ENCODE measurements at places on chromosomes 5 and 9. TPM values are rescaled to one million over a fixed set of nuclear protein-coding genes. Genes with fewer than 3 reads are reported as not detected.

The POU5F2 gene
- polyA plus RNA-seq, result 0.01 TPM

The CD72 gene
- polyA plus RNA-seq, result 0.64 TPM

The PCDHA13 gene
- polyA plus RNA-seq, result not detected

The OLFM1 gene
- 2.0 TPM for polyA plus RNA-seq

The IL13 gene
- polyA plus RNA-seq, result not detected

The QRFP gene
- not detected for polyA plus RNA-seq

The BRINP1 gene
- 0.06 TPM for polyA plus RNA-seq

The FAM114A2 gene
- 23.4 TPM for polyA plus RNA-seq

The IER5L gene
- 9.2 TPM for polyA plus RNA-seq

The BAG1 gene
- polyA plus RNA-seq, result 30.4 TPM

The CYLC2 gene
- polyA plus RNA-seq, result not detected

The LIX1 gene
- polyA plus RNA-seq, result not detected

The HMMR gene
- polyA plus RNA-seq, result 5.6 TPM

The ECSCR gene
- polyA plus RNA-seq, result 0.18 TPM

The ANAPC2 gene
- polyA plus RNA-seq, result 12.3 TPM

The GFPT2 gene
- polyA plus RNA-seq, result 6.1 TPM

The MARCOL gene
- polyA plus RNA-seq, result not detected

The PCDHB5 gene
- 0.60 TPM for polyA plus RNA-seq

The GFI1B gene
- polyA plus RNA-seq, result 0.02 TPM

The PCDHA1 gene
- polyA plus RNA-seq, result 0.12 TPM

The ACOT12 gene
- polyA plus RNA-seq, result 1.1 TPM

The CDH6 gene
- polyA plus RNA-seq, result 45.4 TPM

The IL4 gene
- polyA plus RNA-seq, result not detected

The ANKRD34B gene
- polyA plus RNA-seq, result not detected

The CA9 gene
- polyA plus RNA-seq, result not detected

The FST gene
- polyA plus RNA-seq, result 1,058 TPM

The PCDHGC3 gene
- 109 TPM for polyA plus RNA-seq

The S1PR3 gene
- 29.9 TPM for polyA plus RNA-seq

All from fibroblast of lung (primary cell).